IPS DF 19.7 (cell line): ENCODE measurements at places on chromosomes 1 and 21.

DNA sequence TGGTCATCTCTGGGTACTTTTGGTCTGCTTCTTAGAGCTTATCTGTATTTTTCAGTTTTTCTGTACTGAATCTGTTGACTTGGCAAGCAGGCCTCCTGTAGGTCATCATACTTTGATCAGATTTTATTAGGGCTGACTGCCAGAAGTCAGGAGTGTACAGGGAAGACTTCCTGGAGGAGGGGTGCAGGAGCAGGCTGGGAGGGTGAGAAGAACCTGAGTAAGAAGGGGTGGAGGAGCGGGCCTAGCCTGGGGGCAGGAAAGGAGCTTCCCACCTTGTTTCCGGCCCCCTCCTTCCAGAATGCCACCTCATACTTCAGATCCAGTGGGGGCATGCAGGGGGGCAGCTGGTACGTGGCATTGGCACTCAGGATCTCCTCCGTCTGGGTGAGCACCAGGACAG is 18.3 kb upstream of the IL22RA1 start:
- DNase-seq = no peak

DNA sequence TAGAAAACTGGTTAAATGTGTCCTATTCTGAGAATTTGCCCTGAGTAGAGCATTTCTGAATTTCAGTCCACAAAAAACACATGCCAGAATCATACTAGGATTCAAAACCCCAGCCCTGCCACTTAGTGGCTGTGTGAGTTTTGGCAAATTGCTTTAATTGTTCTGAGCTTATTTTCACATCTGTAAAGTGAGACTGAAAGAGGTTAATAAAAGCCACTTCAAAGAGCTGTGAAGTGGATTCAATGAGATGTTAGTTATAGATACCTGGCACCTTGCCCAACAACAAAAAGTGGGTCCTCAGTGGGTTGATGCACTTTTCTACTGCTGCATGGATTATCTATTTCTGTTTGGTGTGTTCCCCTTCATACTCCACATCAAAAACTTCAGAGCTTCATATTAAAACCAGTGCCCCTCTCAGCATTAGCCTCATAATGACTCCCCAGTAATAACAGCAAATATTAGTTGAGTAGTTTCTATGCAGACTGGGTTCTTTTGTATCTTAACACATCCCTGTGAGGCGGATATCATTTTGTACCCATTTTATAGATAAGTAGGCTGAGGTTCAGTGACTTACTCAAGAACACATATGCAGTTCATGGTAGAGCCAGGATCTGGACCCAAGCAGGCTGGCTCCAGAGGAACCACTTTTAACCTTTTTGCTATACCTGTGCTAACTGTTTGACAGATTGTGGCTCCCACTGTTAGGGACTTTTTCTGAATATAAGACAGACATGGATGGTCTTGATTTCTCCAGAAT is 14.2 kb upstream of the ADORA3 start:
- no peak for DNase-seq

DNA sequence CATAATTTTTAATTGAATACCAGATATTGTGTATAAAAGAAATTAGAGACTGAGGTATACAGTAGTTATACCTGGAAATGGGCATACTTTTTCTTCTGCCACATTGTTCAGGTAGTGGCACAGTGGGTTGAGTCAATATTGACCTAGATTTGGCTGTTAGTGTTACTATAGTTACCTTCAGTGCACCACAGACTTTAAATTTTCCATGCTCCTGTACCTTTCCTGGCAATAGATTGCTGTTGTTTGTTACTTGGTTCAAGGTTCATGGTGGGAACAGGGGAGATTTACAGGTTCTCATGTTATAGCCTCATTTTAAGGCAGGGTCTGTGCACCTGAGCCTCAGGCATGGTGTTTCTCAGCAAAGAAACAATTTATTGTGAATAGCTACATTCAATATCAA is 218.7 kb downstream of the LBR start:
- no peak for DNase-seq

DNA sequence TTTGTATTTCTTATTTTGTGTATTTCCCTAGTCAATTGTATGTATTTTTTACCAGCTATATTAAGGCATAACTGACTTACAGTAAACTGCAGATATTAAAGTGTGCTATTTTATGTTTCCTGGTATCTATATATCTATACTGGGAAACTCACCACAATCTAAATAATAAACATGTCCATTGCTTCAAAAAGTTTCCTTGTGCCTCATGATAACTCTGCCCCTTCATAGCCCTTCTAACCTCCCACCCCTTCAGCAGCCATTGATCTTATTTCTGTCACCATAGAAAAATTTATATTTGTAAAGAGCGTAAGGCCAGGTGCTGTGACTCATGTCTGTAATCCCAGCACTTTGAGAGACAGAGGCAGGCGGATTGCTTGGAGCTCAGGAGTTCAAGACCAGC is 9.3 kb upstream of the RRP15 start:
- no peak for DNase-seq

DNA sequence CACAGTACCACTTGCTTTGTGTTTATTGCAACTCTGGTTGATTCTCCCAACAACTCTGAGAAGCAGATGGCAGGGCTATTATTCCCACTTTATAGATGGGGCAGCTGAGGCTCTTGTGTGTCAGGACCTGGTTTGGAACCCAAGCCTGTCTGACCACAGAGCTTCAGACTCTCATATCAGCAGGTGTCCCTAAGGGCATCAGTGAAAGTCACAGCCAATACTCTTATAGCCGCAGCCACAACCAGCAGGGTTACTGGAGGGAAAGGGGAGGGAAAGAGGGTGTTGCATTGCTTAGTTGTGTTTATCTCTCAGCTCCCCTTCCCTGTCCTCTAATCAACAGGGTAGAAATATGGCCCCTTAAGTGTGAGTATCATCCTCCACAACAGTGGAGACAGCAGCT is 304.0 kb downstream of the RRAGC start:
- no peak for DNase-seq

- DNase-seq = no peak
These were observed 30.8 kb upstream of the EPS15 start for GRCh38 chr1:51549901-51550300.

GRCh38 chr1:92473781-92474495 is 12.8 kb downstream of the GFI1 start:
- DNase-seq = no peak

DNA sequence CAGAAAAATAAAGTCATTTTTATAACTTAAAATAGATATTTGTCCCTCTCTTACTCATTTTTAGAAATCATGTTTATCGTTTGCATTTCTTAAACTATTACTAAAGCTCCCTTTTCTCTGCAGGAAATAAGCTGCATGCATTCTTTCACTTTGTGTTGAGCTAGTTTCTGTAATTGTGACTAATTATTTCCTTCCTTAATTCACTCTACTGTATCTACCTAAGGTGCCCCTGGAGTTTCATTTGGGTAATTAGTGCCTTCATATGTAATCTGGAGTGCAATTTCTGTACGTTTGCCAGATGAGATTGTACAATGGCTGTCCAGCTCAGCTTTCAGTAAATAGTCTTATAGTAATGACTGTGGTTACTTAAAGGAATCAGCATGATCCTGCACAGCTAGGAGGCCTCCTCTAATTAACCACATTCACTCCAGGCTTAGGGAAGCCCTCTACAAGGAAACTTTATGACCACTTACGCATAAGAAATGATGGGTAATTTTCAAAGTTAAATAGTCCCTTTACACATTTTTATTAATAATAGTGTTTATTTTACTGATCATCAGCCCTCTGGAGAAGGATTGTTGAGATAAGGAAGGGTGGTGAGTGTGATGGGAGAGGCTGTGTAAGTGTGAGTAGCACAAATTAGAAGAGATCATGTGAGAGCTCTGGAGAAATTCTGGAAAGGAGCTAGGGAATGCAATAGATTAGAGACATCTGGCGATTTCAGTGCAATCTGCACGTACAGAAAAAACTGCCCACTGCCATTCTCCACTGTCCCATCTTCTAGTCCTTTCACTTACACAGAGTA is 86.8 kb downstream of the LRRC8C start:
- DNase-seq = no peak

DNA sequence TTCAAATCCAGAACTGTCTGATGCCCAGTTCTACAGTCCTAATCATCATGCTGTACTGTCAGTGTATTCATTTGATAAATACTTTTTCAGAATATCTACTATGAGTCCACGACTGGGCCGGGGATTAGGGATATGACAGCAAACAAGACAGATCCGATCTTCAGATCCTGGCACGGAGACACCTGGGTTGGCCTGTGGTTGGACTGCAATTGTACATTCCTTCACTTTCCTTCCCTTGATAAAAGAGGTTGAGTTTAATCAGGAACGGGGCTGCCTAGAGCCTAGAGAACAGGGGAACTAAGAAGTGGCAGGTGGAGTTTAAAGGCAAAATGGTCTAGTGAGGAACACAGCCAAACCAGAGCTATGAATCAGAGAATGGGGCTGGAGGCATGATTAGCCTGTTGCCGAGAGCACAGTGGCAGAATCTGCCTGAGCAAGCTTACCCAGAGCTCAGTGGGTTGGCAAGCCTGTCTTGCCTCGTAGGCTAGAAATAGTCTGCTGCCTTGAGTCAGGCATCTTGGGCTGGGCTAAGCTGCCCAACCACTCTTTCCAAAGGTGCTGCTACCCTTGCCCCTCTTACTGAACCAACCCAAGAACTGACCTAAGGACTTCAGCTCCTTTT is 38.1 kb upstream of the PTCH2 start:
- DNase-seq = no peak

GRCh38 chr21:32818411-32818810 is 46.9 kb upstream of the PAXBP1 start:
- no peak for DNase-seq

DNA sequence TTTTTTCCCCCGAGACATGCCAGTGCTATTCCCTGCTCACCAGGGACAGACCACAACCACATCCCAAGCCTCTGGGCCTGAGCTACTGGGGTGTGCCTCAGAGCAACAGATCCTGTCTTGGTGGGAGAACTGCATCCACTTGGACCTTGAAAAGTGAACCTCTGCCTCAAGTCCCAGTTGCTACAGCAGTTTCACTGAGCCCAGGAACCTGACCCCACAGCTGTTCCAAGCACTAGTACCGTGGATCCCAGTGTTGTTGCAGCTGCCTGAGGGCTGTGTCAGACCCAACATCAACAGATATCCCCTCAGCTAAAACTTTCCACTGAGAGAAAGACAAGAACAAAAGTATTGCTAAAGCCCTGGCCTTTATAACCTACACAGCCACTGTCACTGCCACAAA is 373.0 kb downstream of the PLPP3 start:
- no peak for DNase-seq

- DNase-seq = no peak
These were observed 53.6 kb downstream of the MAB21L3 start for GRCh38 chr1:116164604-116165368.

GRCh38 chr21:29185172-29185571 is 54.7 kb downstream of the MAP3K7CL start:
- no peak for DNase-seq

DNA sequence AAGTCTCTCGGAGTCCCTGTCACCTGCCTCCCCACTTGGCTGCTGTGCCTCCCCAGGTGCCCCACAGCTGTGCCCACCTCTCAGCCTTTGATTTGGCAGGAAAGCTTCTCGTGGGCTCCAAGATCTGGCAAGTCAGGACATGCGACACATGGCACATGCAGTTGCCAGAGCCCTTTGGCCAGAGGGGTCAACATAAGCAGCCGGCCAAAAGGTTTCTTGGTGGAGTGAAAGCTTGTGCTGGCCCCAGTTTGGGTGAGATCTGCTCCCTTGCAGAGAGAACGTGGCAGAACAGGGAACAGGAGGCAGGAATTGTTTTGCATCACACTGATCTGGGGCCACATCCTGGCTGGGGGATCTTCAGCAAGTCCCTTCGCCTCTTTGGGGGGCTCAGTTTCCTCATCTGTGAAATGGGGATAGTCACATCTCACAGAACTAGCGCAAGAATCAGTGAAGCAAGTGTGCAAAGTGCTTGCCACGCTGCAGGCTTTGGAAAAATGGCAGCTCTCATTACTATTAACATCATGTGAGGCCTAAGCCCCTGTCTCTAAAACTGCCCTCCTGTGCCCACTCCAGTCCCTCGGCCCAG is 232.6 kb downstream of the TRABD2B start:
- no peak for DNase-seq

DNA sequence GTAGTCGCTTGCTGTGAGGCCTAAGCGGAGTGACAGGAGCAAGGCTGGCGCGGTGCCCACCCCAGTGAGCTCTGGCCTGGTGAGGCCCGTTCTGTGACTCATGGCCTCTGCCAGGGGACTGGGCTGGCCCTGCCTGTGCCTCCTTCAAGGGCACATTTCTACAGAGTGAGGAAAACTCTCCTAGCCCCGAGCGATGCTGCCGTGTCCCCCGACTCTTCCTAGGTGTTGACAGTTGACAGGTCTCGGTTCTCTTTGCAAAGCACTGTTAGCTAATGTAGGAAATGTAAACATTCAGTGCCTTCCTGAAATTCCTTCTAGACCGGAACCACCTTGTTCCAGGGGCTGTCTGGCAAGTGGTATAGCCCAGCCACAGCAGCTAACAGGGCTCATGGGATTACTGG is 43.9 kb downstream of the ABCG1 start:
- no peak for DNase-seq

DNA sequence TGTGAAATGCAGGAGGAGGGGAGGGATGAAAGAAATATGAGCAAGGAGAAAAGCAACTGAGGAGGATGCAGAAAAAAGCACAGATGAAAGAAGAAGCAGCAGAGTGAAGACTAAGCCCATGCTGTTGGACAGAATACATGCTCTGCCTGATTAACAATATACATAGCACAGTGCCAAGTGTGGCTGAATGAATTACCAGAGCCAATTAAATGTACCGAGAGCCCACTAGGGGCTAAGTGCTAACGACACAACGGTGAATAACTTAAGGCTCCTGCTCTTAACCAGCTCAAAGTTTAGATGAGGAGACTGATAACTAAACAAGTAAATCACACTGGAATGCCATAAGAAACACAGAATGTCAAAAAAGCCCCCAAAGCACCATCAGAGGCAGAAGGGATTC is 15.6 kb downstream of the CADM3 start:
- DNase-seq = no peak

DNA sequence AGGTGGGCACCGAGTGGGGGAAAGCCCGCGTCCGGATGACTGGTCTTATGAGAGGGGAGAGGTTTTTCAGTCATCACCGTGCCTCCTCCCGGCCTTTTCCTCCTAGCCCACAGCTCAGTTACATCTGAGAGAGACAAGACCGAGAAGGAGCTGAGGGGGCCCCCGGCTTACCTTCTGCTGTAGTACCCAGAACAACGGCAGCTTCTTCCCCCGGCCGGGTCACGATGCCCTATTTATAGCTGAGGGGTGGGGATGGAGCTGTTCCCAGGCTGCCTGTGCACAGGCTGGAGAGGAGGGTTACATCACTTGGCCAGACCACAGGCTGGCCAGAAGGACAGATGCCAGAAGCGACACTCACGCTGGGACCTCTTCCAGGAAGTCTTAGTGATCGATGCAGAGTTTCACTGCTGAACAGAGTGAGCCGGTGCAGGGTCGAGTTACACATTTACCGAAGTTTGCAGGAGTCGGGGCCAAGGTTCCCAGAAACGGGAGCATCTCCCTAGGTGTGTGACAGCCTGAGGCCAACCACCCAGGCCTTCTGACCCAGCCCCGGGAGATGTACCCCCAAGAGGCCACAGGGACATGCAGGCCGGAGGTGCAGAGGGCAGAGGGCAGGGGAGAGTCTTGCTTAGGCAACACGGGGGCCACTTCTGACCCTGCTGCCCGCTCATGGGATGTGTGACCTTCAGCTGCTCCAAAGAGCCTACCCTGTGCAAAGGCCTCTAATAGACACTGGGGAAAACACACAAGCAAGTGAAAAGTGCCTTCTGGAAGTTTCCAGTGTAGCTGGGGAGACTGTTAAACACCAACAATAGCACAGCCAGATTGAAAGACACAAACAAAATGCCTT is at the start of gene AGT:
Gene AGT, minus strand, starts transcription at position 208 of the 850 bp plus-strand sequence. CDS start 3,299 bp downstream, outside the sequence.
- DNase-seq = no peak

- no peak for DNase-seq
These were observed 76.6 kb downstream of the GPR88 start for GRCh38 chr1:100614570-100614969.

GRCh38 chr1:199290186-199290585 is 651.3 kb downstream of the PTPRC start:
- no peak for DNase-seq
